ENCODE measurements at places on chromosomes 2 and 18. TPM values are rescaled to one million over a fixed set of nuclear protein-coding genes. Genes with fewer than 3 reads are reported as not detected.

RNF125 gene
- total RNA-seq = 1.7 TPM

CTAGE1 gene
- not detected for total RNA-seq

RAB6C gene
- not detected for total RNA-seq

GRCh38 chr2:144890828-144891227 is 370.9 kb upstream of the ZEB2 start:
- no peak for DNase-seq

DNA sequence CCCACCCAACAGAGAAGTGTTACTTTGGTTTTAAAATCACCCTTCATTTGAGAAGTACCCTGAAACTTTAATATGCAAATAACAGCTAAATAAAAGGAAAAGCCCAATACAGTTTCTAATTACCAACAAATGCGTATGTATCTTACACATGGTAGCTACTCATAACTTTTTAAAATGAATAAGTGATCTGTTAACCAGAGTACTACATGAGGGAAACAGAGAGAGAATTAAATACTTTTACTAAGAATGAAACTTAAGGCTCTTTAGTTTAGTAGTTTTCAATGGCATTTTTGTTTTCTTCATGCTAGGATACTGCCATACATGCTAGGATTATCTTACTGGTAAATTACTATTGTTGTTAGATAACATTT is 39.1 kb upstream of the NABP1 start:
- no peak for DNase-seq

PSMA8 gene
- not detected for total RNA-seq

DNA sequence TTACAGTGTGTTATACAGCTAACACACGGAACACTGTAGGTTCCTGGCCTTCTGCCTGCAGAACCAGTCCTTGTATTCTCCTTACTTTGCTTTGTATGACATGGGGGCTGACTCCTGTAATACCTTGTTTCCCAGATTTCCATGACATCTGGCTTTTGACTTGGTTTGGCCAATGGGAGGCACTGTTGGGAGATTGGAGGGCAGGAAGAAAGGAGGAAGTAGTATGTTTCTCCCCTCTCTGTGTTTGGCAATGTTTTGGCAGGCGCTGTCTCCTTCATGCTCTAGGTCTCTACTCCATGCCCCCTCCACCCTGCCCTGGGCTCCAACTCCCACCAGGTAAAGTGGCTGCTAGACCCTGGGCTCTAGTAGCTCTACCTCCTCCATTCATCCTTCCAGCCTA is 331.1 kb upstream of the SLC14A2 start:
- no peak for DNase-seq

CPO gene
- total RNA-seq = not detected

- DNase-seq = no peak
These were observed 51.2 kb downstream of the SLC4A5 start for GRCh38 chr2:74291886-74292621.

DNA sequence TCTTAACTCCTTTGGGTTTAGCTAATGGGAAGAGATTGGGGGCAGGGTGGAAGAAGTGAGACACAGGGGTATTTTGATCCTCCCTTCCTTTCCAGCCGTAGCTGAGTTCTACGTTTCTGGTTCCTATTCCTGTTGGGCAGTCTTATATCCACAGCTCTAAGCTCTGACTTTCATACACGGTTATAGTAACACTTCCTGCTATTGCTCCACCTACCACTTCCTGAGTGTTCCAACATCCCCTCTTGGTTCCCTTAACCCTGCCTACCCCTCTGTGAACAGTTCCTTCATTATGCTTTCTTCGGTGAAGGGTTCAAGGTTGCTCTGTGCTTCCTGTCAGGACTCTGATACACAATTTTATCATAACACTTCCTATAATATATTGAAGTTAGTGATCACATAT is 205.1 kb downstream of the DNAH7 start:
- no peak for DNase-seq

GALNT1 gene
- total RNA-seq = 60.7 TPM

SERPINB4 gene
- total RNA-seq = not detected

GRCh38 chr2:182186132-182186735 is 200.6 kb downstream of the PPP1R1C start:
- DNase-seq = no peak

GRCh38 chr2:32278478-32278853 is 762 bp downstream of the YIPF4 start:
- no peak for DNase-seq

TGFA gene
- 87.7 TPM for total RNA-seq

DNA sequence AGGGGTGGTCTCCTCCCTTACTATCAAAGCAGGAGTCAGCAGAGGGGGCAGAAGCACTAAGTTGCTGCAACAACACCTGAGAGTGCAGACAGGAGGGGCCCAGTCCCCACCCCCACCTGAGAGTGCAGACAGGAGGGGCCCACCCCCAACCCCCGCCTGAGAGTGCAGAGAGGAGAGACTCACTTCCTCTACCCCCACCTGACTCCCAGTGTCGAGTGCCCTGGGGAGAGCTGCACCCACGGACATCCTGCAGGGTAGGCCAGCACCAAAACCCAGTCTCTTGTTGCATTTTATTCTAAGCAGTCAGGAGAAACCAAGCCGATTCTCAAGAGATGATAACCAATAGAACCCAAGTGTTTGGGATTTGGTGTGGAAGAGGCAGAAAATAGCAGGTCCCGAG is 78.4 kb downstream of the NAPG start:
- no peak for DNase-seq

IL36RN gene
- 0.88 TPM for total RNA-seq

- no peak for DNase-seq
These were observed 53.9 kb downstream of the TNFRSF11A start for GRCh38 chr18:62379051-62379450.

DNA sequence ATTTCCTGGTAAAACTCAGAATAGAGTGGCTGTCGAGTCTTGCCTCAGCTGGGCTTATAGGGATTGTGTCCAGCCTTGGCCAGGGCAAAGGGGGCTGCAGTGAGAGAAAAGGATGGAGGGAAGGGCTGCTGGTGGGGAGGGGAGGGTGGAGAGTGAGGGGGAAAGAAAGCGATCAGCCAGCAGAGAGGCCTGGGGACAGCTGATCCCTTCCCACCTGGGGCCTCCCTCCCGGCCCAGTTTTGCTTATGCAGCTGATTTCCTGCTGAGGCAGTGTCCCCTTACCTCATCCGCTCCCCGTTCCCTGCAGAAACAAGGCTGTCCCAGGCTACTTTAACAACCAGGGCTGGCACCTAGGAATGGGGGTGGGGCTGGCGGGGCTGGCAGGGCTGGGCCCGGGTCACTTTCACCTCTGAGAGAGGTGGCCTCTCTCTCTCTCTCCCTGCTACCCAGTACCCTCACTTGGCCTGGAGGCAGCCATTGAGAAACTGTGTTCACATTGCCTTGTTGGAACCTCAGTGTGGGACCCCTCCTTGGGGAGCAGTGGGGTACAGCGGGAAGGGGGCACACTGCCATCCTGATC is 12.2 kb upstream of the GMPPA start:
- no peak for DNase-seq

DNA sequence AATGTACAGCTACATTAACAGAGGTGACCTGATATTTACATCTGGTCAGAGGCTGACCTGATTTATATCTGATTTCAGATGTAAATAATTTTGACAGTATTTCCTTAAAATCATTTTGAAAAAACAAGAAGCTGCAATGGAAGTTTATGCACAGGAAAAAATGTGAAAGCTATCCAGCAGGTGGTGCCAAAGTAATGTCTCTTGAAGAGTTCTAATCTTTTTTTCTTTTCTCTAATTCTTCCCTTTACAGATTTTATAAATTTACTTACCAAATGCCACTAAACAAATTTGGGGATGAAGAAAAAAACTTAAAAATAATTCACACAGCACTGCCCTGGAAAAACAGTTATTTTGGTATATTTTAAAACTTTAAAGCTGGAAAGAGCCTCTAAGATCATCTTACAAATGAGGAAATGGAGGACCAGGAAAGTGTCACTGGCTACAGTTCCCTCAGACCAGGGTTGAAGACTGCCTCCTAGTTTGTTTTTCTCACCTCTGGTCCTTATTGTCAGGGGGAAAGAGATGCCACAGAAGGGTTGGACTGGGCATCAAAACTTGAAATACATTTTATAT is 16.4 kb upstream of the FBLN7 start:
- DNase-seq = no peak

TWIST2 gene
- total RNA-seq = 24.1 TPM

- no peak for DNase-seq
These were observed 105.8 kb upstream of the SMAD2 start for GRCh38 chr18:48036226-48036625.

GRCh38 chr18:80148326-80149199 is 39.5 kb downstream of the ADNP2 start:
- DNase-seq = no peak

ADRA2B gene
- total RNA-seq = 0.03 TPM

DNA sequence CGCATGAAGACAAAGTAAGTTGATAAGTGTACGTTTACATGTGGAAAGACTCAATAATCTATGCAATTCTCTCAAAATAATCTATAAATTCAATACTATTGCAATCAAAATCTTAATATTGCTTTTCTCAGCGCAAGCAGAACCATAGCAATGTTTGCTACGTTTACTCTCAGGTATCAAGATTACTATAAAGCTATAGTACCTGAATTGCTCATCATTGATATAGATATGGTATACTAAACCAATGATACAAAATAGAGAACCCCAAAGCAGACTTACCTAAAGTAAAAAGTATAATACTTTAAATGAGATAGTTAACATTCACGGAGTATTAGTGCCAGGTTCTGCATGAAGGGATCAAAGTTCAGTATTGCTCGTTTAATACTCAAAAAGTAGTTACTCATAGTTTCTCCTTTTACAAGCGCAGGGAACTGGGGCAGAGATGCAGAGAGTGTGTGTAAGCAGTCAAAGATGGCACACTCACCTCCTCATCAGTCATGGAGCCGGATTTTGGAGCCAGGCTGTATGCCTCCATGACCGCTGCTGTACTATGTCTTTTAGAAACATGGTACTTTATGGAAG is 391.0 kb upstream of the ID2 start:
- no peak for DNase-seq

GRCh38 chr2:42769583-42770287 is 5.8 kb upstream of the OXER1 start:
- no peak for DNase-seq

CRYGB gene
- total RNA-seq = not detected

DDX18 gene
- 71.3 TPM for total RNA-seq

DNA sequence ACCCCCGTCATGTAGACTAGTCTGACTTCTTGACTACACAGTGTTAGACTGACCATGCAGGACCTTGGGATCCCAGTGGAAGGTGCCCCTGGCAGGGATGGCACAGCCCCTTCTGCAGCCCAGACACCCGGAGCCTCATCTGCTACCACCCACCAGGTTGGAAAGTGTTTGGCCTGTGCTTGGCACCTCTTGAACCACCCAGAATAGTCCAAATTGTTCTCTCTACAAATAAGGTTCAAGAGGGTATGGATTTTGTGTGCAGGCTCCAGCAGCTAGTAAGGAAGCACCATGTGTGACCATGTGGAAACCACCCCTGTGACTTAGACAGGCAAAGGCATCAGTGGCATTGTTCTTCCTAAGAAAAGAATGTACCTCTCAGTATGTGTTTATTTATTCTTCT is 18.4 kb downstream of the L3MBTL4 start:
- no peak for DNase-seq

DNA sequence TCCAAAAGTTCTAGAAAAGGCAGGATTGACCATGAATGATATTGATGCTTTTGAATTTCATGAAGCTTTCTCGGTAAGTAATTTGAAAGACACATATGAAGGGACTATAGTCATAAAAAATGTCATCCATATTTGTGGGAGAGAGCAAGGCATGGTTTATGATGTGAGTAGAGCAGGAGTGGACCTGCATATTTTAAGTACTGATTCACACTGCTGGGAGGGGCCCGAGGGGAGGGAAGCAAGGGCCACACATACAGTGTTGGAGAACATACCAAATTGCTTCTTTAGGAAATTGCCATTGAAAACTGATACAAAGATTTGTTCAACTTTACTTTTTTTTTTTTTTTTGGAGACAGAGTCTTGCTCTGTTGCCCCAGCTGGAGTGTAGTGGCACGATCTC is 39.4 kb downstream of the HADHB start:
- peak; percentile 81 for DNase-seq

UGT1A10 gene
- total RNA-seq = not detected

DNA sequence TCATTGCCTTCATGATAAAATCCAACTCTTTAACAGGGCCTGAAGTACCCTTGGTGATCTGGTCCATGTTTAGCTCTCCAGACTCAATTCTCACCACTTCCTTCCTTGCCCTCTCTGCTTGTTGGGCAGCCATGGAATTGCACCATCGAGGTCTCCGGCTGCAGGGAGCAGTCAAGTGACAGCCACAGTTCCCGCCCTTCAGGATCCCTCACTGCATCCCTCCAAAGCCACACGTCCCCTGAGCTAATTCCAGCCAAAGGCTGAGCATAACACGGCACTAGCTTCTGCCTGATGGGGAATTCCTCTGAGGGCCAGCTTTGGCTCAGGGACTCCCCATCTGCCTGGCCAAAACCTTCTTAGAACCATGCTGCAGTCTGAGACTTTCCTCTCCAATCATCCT is 47.4 kb upstream of the SLC1A4 start:
- DNase-seq = no peak

TXNDC9 gene
- 66.7 TPM for total RNA-seq

DNA sequence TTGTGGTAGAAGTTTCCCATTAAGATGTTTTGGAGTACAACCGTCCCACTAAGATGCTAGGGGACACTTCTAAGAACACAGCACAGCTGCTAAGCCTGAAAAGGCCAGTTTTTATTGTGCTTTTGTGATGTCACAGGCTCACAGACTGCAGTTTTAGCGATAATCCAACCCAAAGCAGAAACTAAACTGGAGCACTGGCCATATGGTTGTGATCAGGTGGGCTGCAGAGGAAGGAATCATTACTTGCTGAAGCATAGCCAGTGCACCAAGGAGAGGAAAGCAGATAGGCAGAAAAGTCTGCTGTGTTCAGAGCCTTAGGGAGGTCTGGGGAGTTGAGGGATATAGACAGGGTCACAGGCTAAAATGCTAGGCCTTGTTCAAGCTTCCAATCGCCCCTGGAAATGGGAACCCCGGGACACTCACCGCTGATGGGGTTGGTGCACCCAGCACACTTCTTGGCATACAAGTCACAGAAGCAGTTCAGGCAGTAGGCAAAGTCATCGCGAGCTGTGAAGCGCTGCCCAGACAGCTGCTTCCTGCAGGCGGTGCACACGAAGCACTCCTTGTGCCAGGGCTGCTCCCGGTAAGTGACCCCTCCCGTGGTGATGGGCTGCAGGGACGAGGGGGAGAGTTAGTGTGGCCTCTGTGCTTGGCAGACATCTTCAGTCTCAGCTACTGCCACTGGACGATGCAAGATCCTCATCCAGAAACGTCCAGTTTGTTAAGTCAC is 25.7 kb downstream of the C2orf49 start:
- no peak for DNase-seq

TP53I3 gene
- total RNA-seq = 38.4 TPM

ABHD1 gene
- not detected for total RNA-seq

PRSS56 gene
- not detected for total RNA-seq

DNA sequence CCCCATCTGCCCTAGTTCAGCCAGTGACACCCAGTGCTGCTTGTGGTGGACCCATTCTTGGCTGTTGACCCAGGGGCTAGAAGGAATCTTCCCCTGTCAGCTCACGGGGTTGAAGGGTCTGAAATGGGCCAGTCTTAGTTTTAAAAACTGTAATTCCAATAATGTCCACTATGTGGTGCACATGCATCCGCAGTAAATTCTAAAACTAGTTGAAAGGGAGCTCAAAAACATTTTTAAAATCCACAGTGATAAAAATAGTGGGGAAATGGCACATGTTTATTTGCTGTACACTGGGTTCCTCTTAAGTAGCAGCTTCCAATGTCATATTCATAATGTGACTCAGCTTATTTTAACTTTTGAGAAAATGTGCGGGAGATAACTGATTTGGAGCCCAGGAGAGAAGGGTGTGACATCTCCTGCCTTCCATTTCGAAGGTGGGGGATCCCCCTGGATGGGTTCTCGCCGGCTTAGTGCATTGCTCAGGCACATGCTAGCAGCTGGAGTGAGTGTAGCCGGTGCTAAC is 32.8 kb downstream of the GRHL1 start:
- peak; percentile 21 for DNase-seq

TAF4B gene
- 5.6 TPM for total RNA-seq
